ENCODE measurements at places on chromosomes 4 and X.

- DNase-seq, result no peak
These were observed 32.5 kb downstream of the IDS start for GRCh38 chrX:149472625-149473024.

- DNase-seq, result no peak
These were observed 234.9 kb downstream of the TECRL start for GRCh38 chr4:64174247-64174882.

DNA sequence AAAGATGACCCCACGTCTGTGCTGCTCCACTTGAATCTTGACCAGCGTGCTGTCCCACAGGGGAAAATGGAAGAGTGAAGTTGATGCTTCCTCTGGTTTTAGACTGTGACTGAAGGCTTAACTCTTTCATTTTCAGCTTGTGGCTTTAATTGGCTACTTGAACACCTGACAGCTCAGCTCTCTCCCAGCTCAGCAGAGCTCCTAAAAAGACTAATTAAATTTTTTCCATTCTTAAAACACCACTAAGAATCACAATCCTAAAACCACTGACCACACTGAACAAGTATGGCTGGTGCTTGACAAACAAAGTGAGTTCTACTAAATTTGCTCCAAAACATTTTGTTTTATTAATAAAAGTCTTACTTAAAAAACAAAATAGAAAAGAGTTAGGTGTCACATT, 71.7 kb downstream of the SRPX start:
- no peak for DNase-seq

- DNase-seq, result no peak
These were observed 550.7 kb upstream of the SLIT2 start for GRCh38 chr4:19700992-19701391.

DNA sequence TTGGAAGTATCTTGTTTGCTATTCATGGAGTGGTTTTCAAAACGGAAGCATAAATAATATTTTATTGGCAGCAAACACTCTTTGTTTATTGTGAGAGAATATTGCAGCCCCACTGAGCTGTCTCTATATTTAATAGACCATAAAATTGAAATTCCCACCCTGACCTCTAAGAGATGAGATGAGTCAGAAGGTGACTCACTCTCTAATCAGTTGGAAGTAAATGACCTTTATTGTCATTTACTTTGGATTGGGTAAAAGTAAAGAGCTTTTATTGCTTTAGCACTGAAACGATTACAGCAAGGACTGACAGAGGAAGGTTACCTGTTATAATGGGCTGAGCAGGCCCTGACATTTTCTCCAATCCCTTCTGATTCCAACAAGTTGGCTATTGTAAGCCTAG, 55.0 kb downstream of the SYTL5 start:
- no peak for DNase-seq

- no peak for DNase-seq
These were observed 2.7 kb downstream of the DOCK11 start for GRCh38 chrX:118498351-118498750.

DNA sequence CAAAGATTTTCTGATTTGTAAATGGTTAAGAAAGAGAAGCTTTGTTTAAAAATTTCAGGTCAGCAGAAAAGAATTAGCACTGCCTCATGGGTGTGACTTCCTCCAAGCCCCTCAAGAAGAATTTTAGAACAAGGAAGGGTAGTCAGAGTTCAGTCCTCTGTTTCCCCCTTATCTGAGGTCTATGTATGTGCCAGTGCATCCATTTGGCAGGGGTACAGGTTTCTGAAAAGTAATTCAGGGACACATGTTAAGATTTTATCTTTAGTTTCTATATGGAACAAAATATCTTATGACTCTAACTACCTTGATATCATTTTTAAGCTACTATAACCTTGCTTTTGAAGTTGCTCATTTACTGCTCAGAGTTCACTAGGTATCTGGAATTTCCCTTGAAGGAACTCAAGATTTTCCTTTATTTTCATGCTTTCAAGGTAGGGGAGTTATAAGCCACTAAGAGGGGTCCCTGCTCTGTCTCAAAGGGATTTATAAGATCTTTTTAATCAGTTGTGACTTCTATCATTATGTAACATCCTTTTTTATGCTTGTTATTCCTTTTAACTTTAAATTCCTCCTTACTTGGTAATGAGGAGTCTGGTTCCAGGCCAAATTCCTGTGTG, 24.4 kb upstream of the PLK4 start:
- DNase-seq, result no peak

GRCh38 chr4:61182915-61183314, 17.2 kb upstream of the ADGRL3 start:
- no peak for DNase-seq

GRCh38 chr4:150585611-150586010, 3.7 kb downstream of the MAB21L2 start:
- DNase-seq, result no peak

GRCh38 chrX:24494647-24495075, 29.6 kb downstream of the PDK3 start:
- peak; percentile 19 for DNase-seq

- DNase-seq, result no peak
These were observed 614.4 kb downstream of the RPA4 start for GRCh38 chrX:97498093-97498492.

- DNase-seq, result no peak
These were observed 290.6 kb upstream of the KLF3 start for GRCh38 chr4:38373375-38373774.

GRCh38 chrX:134654398-134655012, 3.8 kb downstream of the PLAC1 start:
- DNase-seq, result no peak

DNA sequence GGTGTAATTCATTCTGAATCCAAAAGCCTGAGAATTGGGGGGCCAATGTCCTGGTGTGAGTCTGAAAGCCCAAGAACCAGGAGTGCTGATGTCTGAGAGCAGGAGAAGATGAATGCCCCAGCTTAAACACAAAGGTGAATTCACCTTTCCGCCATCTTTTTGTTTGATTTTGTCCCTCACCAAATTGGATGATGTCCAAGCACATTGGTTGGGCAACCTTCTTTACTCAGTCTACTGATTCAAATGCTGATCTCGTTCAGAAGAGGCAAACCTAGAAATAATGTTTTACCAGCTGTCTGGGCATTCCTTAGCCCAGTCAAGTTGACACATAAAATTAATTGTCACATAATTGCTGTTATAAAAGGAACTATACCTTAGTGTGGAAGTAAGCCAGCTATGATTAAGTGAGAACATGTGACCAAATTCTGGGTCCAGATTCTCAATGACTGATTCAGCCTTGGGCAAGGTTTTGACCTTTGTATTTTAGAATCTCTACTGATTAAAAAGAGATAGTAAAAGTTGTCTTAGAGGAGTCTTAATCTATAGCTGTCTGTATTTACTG, 34.5 kb upstream of the SLC4A4 start:
- no peak for DNase-seq

DNA sequence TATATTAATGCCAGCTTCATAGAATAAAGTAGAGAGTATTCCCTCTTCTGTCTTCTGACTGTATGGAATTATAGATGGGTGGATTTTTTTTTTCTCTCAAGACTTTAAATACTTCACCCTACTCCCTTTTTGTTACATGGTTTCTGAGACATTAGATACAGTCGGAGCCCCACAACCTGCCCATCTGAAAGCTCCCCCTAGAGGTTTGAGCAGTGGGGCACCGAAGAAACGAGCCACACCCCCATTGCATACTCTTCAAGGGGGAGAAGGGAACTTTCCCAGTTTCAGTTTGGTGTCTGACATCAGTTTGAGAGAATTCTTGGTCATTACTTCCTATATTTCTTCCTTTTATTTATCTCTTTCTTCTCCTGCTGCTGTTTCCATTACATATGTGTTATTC, 437.6 kb upstream of the AGA start:
- DNase-seq, result no peak

DNA sequence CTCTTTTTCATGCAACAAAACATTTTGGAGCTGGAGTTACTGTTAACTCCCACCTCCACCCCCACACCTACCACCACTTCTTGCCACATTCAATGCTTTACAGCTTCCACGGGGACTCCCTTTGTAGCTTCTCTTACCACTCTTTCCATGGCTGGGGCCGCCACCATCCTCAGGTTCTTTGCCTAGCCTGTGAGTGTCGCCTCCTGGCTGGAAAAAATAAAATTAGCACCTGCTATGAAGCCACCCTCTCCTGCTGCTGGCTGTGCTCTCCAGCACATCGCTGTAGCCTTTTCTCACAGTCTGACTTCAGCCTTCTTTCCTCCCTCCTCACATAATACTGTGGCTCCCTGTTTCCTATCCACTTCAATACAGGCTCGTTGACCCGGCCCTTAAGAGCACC, 114.4 kb downstream of the FRAS1 start:
- no peak for DNase-seq

DNA sequence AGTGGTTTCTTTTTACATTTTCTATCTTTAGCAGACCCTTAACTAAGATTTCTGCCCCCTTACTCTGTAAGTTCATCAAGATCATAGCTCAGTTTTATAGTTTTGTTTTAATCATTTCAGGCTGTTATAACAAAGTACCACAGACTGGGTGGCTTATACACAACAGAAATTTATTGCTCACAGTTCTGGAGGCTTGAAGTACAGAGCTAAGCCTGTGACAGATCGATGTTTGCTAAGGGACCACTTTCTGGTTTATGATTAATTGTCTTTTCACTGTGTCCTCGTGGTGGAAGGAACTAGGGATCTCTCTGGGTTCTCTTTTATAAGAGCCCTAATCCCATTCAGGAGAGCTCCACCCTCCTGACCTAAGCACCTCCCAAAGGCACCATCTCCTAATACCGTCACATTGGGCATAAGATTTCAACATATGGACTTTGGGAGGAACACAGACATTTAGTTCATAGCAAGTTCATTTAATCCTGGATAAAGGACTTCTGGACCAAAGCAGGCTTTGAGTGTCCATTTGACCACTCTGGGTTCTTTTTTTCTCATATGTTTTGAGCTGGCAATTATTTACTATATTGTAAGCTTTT, 137.0 kb upstream of the IL15 start:
- no peak for DNase-seq

DNA sequence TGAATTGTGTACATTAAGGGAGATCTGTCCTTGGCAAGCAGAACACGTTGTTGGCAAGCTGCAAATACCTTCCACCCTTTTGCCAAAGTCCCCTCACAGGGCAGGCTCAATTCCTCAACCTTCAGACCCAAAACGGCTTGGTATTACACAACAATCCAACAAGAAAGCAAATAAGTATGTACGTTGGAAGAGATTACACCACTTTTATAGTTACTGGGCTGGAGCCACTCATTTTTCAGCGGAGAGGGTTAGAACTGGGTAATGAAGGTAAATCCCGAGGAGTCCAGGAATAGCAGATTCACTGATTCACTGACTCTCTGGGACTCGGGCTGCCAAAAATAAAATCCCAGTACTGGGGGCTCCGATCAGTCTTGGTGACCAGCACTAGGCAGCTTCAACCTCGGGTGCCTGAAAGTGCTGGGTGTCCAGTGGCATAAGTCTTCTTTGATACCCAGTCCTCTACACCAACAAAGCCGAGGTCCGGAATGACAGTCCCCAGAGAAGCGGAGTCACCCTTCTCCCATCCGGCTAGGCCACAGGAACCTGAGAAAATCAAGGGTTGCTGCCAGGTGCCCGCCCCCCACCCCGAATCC, 587 bp downstream of the TIMM8A start:
- DNase-seq, result no peak

- no peak for DNase-seq
These were observed 31.3 kb upstream of the ARHGEF38 start for GRCh38 chr4:105520819-105521790.

- no peak for DNase-seq
These were observed 137.0 kb downstream of the CPZ start for GRCh38 chr4:8729408-8730149.

DNA sequence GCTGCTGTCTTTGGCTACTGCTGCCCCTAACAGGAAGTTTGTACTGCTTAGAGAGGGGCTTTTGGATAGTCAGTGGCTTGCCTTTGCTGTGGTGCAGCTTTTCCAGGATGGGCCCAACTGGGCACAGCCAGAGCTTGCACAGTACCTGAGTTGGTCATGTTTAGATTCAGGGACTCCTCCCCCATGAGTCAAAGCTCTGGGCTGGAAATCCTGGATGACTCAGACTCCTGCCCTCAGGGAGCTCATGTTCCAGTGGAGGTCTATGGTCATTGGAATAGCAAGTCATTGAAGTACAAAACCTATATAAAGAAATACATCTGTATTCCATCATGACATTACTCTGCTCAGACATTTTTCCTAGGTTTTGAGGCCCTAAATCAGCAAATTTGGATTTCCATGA, 66.7 kb upstream of the PJA1 start:
- no peak for DNase-seq

DNA sequence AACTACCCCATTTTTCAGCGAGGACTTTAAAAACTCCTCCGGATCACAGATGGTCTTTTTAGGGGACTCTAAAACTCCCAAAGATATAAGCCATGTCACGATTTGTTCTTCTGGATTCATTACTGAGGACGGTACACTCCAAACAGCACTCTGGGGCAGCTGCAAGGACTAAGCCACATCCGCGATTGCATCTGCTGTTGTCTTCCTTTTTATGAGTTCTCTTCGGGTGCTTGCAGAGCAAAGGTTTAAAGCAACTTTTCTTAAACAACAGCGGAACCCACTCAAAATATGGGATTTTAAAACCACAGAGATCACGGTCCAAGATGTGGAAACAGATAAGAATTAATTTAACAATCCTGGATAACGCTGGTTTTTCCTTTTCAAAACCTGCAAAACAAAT, at the start of gene ARHGEF6:
TSS of gene ARHGEF6 (minus strand) at position 170 of the 400 bp plus-strand sequence. CDS start at position 120, 50 bp downstream.
- peak; percentile 47 for DNase-seq

GRCh38 chr4:124938836-124939235, 226.3 kb upstream of the ANKRD50 start:
- DNase-seq, result no peak

DNA sequence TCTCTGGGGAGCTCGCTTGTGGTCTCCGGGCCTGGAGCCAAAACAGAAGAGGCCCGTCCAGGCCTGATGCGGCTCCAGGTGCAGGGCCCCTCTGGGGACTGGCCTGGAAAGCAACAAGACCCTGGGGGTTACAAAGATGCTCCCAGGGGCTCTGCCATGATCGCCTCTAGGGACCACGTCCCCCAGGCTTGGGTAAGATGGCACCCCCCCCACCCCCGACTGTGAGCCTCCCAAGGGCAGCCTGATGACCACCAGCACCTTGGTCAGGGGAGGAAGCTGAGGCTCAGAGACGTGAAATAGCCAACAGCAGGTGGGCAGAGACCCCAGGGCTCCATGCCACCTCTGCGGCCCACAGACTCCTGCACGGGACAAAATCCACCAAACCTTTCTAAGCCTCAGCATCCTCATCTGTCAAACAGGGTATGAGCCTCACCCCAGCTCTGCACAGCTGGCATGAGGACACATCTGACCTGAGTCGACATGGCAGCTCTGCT, 25.4 kb downstream of the C4orf50 start:
- DNase-seq, result no peak

GRCh38 chr4:69727426-69727825, 33.0 kb downstream of the SULT1B1 start:
- DNase-seq, result no peak

DNA sequence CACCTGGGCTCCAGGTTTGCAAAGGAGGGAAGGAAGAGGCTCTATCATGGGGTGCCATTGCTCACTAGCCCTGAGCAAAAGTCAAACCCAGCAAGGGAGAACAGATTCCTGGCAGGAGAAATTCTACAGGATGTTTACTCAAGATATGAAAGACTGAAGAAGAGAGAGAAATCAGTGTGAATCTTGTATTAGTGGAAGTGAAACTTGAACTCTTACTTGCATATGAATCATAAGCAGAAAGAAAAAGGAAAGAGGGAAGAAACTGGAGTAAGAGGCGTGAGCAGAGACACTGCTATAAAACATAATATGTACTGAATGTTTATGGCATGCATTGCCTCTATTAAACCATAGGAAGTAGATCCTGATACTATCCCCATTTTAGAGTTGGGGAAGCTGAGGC, 60.9 kb downstream of the C4orf46 start:
- DNase-seq, result no peak

All from central memory CD4-positive, alpha-beta T cell (primary cell).